ENCODE measurements at places on chromosomes 13 and 19. TPM values are rescaled to one million over a fixed set of nuclear protein-coding genes. Genes with fewer than 3 reads are reported as not detected.

The SLC7A10 gene
- polyA plus RNA-seq = 4.3 TPM

The ZNF540 gene
- polyA plus RNA-seq = 1.9 TPM

The KIR2DL3 gene
- not detected for polyA plus RNA-seq

The TTC9B gene
- 0.21 TPM for polyA plus RNA-seq

Data from hepatocyte (in vitro differentiated cells).